Thoracic aorta (tissue), 2 donors: ENCODE measurements at places on chromosomes 2 and 18.
A peak's percentile ranks its signal among the peaks of the same experiment; 100 is the strongest.

DNA sequence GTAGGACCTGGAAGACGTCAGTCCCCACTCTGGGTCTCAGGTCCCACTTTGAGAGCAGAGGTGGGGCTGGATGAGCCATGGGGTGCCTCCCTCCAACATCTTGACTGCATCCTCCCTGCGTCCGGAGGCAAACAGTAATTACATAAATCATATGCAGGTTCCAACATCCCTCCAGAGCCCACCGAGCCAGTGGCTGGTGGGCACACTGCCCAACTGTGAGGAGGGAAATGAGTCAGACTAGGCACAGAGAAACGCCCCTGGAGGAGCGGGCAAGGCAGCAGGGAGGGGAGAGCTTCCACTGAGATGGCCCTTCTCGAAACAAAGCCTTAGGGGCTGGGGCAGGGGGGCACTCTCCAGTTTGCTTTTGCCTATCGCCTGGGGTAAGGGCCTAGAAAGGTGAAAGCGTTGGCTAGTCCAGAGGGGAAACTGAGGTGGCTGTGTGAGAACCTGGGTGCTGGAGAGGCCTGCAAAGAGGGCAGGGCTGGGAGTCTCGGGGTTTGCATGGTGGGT, 168.2 kb upstream of the MYCN start:
- no peak for DNase-seq

DNA sequence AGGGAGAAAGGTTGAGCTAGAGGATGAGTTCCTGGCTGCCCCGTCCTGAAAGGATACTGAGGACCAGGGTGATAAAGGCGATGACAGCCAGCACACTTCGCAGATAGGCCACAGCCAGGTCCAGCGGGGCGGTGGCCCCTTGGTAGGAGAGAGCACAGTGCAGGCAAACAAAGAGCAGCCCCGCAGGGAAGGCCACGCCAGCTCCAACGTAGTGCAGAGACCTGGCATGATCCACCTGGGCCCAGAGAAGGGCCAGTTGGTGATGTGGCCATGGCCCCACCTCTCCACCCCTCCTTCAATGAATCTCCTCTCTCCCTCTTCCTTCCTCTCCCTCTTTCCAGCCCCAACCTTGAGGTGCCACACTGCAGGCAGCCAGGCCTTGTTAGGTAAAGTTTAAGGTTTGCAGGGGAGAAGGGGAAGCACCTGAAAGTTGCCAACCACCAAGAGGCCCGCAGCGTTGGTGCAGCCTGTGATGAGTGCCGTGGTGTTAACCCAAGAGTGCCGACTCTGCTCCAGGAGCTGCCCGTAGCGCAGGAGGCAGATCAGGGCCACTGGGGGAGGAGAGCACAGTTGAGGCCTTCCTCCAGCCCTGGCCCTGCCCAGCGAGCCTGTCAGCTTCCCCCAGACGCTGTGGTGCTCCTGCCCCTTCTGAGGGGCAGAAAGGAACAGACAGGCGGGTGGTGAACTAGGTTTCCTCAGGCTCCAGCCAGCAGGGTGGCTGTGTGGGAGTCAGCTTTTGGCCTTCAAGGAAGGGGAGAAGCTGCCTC, 2.8 kb downstream of the TMEM150A start:
- DNase-seq, result no peak

DNA sequence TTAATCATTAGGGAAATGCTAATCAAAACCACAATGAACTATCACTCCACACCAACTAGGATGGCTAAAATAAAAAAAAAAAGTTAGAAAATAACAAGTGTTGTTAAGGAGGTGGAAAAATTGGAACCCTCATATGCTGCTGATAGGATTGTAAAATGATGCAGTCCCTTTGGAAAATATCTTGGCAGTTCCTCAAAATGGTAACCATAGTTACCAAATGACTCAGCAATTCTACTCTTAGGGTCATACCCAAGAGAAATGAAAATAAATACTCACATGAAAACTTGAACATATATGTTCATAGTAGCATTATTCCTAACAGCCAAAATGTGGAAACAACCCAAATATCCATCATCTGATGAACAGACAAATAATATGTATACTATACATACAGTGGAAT, 15.7 kb upstream of the ACVR2A start:
- no peak for DNase-seq

- DNase-seq, result no peak
These were observed 511.2 kb downstream of the TSN start for GRCh38 chr2:122266636-122267035.

DNA sequence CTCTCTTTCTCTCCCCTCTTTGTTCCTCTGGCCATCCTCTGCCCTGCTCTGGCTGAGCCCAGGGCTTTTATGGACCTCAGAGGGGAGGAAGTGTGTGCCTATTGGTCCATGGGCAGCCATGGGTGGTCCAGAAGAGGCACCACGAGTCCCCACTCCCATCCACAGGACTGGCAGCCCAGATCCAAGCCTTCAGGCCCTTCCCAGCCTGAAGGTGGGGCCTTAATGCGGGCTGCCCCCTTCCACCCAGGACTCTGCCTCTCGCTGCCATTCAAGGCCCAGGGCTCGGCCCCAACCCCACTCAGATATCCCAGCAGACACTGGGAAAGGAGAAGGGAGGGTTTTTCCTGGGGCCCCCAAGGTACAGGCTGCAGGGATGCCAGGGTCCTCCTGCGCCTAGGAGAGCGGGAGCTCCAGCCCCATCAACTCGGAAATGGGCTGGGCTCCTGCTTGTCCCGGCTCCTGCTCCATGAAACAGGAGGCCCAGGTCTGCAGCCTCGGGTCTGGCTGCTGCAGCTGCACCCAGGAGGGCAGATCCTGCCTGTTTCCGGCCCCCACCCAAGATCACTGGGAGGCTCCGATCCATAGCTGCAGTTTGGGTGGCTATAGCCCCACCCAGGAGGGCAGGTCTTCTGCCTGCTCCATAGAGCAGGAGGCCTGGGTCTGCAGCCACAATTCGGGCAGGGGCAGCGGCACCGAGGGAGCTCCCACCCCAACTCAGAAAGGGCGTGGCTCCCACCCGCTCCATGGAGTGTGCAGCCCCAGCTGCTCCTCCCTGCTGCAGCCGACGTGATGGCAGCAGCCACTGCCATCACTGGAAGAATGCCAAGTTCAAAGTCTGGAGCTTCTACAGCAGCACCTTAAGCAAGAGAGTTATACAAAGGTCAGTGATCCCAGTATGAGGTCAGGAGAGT, 116.6 kb upstream of the RBBP8 start:
- DNase-seq, result no peak

DNA sequence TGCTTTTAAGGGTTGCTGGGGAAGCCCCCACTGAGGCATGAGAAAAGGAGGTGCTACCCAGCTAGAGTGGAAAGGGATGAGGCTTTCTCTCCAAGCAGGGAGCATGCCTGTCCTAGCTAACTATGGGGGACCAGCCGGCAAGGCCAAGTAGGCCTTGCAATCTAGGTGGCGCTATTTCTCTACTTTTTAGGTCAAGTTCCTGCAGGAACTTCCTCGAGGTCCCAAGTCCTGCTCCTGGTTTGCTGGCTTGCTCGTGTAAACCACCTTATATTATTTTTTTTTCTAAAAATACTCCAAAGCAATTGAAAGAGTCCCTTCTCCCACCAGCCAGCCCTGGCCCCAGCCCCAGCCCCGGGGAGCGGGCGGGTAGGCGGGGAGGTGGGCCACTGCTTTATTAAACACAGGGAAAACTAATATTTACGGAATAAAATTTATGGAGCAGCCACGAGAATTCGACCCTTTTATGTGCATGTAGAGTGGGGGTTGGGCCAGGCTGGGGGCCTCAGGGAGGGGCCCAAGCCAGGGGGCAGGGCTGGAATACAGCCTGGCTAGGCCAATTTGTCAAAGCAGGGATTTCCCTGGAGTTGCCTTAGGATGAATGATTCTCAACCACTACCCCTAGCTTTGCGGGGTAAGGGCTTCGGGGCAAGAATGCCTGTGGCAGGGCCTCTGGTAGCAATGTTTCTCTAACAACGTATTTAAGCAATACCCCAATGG, 12.8 kb upstream of the IHH start:
- no peak for DNase-seq

- no peak for DNase-seq
These were observed 123.2 kb downstream of the MMADHC start for GRCh38 chr2:149464396-149464795.

- DNase-seq, result no peak
These were observed 154.8 kb downstream of the COL6A3 start for GRCh38 chr2:237259201-237259600.

- no peak for DNase-seq
These were observed 186.3 kb downstream of the KCNE4 start for GRCh38 chr2:223238301-223238700.

GRCh38 chr18:28411806-28412205, 234.9 kb upstream of the CDH2 start:
- DNase-seq, result peak; percentile 27

- no peak for DNase-seq
These were observed 46.4 kb downstream of the PCBP1 start for GRCh38 chr2:70133491-70134322.

GRCh38 chr2:235170016-235170415, 218.2 kb downstream of the SH3BP4 start:
- no peak for DNase-seq

DNA sequence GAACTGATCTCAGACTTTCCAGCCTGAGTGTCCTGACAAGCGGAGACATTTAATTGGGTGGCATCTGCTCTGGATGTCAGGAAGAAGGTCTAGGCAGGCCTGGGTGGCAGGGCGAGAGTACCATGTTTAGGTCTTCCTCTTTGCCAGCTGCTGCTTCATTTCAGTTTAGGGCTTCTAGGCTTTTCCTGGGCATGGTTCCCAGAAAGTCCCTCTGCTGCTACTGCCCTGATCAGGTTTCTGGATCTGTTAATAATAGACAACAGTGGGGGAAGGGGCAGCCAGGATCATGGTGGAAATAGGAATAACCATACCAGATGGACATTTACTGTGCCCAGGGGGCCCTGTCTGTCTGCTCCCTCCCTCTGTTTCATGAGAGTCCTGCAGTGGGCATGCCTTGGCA, 2.3 kb upstream of the PLCD4 start:
- DNase-seq, result no peak
